ENCODE measurements at places on chromosomes 1 and 21.

DNA sequence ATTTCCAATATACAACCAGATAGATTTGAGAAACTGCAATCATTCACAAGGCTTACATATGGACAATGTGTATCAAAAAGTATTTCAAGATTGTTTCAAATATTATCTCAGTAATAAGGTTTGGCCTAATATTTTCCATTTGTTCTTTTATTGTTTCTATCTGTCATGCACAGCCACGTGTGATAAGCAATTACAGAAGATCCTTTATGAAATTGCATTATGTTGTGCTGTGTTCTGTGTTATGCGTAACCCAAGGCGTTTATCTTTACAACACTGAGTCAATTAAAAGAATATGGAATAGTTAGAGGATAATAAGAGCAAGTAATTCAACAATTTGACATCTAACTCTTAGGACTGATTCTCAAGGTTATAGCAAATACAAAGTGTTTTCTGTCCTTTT lies 1009.3 kb upstream of the PRMT6 start:
- no peak for DNase-seq

DNA sequence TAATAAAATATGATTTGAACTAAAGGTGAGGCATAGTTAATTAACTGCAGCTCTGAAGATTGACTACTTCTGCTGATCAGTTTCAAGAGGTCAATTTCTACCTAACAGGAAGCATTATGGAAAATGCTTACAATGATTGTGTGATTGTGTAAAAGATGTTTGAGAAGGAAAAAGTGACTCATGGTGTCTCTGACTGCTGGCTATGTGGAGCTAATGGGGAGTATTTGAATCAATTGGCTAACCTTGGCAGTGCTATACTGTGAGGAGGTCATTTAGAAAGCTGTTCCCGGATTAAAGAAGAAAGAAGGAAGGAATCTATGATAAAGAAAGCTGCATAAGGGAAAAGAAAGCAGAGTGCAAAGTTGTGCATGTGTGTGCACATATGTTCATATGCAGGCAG lies 376.5 kb downstream of the ADGRL2 start:
- DNase-seq: no peak

- DNase-seq: no peak
Measured at GRCh38 chr1:241045659-241046058, 311.3 kb downstream of the RGS7 start.

DNA sequence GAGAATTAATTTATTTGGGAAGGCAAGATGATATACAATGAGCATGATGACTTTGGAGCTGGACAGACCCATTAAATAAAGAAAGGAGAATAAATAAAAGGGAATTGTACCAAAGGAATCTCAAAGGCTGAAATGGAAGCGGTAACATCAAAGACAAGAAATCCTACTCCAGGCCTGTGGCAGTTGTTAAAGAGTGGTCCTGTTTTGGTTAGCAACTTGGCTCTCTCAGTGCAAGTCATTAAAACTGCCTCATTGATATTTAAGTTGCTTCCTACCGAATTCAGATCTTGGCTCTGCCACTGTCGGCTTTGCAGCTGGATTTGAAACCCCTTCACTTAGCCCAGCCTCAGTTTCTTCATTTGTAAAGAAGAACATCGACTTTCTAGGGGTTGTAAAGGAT lies 10.1 kb downstream of the TGFB2 start:
- no peak for DNase-seq

GRCh38 chr1:96416111-96416595 lies 305.4 kb upstream of the PTBP2 start:
- DNase-seq: no peak
